ENCODE measurements at places on chromosomes 5 and 9.

DNA sequence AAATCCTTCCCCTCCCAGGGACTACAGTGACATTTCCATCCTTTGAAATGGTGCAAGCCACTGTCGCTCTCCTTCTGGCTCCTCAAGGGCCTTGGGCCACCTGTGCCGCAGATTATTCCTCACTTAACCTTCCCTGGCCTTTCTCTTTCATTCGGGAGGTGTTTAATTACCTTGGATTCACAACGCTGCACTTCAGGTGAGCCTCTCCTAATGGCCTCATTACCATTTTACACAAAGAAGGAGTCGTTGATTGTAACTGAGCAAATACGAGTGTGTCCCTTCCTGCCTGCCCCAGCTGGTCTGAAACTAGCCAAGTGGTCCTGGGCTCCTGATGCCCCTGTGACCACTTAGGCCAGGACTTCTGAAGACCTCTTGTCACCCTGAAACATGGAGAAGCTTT, 205.0 kb downstream of the CRB2 start:
- no peak for DNase-seq

DNA sequence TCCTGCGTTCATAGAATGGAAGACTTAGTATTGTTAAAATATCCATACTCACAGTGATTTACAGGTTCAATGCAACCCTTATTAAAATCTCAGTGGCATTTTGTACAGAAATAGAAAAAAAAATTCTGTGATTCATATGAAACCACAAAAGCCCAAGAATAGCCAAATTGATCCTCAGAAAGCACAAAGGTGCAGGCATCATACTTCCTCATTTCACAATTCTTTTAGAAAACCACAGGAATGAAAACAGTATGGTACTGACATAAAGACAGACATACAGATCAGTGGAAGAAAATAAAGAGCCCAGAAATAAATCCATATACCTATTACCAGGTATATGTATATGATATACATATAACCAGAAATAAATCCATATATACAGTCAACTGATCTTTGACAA, 86.8 kb upstream of the MEGF10 start:
- DNase-seq = no peak

- DNase-seq = no peak
Observed at GRCh38 chr5:1732945-1733344, 66.7 kb downstream of the MRPL36 start.

- peak; percentile 52 for DNase-seq
Observed at GRCh38 chr9:1837453-1838084, 177.6 kb upstream of the SMARCA2 start.

DNA sequence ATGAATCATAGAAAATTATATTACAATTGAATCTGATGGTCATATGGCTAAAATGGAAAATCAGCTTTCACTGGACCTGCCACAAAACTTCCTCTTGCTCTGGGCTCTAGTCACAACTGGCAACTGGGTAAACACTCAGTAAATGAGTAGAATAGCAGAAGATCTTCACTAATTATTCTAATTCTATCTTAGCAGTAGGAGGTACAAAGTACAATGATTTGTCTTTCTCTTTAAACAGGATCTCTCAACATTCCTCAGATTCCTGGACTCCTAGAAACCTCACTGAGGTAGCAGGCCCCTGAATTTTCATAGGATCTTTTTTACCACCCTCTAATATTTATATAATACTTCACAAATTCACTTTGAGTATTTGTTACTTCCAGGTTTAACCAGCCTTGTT, 239.9 kb upstream of the SMARCA2 start:
- no peak for DNase-seq

DNA sequence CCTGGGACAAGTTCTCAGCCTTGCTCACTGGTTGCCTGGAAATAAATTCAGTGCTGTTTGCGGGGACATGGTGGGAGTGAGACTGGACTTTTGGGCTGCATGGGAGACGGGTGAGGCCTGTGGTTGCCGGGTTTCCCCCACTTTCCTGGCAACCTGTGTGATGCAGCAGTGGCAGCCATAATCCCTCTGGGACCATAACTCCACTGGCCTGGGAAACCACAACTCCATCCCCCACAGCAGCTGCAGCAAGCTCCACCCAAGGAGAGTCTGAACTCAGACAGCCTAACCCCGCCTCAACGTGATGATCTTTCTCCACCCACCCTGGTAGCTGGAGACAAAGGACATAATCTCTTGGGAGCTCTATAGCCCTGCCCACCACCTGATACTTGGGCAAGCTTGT, 349.9 kb downstream of the PIK3R1 start:
- DNase-seq = peak; percentile 9
